ENCODE measurements at places on chromosomes 11 and 22.
A peak's percentile ranks its signal among the peaks of the same experiment; 100 is the strongest.

GRCh38 chr11:18384157-18384641, 10.2 kb upstream of the LDHA start:
- DNase-seq, result no peak

- DNase-seq, result no peak
These were observed 197.5 kb downstream of the C11orf87 start for GRCh38 chr11:109619498-109619897.

DNA sequence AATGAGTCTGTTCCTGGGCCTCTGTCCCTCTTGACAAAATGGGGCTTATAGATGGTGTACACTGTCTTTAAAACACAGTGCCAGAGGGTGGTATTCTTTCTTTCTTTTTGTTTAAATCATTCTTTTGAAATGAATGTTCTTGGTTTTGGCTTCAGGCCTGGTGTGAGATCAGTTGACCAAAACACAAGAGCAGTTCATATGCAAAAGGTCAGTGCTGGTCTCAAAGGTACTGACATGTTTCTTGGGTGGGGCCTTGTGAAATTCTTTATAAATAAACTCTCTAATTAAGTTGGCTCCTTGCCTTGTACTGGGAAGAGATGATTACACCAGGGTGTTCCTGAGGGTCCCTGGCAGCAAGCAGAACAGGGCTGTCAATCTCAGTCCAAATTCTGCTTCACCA, 110.0 kb downstream of the FBXO7 start:
- DNase-seq, result no peak

DNA sequence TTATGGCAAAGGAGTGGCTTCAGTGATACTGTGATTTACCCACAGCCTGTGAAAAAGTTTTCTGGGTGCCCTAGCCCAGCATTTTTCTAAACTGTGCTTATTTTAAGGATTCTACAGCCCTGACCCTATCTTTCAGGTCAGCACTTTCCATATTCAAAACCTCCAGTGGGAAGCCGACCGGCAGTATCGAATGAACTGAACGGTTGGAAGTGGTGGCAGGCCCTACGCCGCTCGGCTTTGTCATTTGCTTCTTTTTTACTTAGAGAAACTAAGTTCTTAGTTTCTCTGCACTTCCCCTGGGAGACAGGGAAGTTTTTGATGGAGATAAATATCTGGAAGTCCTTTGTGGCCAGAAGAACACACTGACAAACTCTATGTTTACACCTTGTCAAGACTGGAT, 994 bp downstream of the GLB1L2 start:
- no peak for DNase-seq

GRCh38 chr22:20581503-20582170, 74.2 kb downstream of the MED15 start:
- DNase-seq, result no peak

GRCh38 chr22:43587574-43587973, 175.8 kb downstream of the MPPED1 start:
- DNase-seq, result no peak

GRCh38 chr11:17594686-17595192, 47.7 kb downstream of the OTOG start:
- no peak for DNase-seq

DNA sequence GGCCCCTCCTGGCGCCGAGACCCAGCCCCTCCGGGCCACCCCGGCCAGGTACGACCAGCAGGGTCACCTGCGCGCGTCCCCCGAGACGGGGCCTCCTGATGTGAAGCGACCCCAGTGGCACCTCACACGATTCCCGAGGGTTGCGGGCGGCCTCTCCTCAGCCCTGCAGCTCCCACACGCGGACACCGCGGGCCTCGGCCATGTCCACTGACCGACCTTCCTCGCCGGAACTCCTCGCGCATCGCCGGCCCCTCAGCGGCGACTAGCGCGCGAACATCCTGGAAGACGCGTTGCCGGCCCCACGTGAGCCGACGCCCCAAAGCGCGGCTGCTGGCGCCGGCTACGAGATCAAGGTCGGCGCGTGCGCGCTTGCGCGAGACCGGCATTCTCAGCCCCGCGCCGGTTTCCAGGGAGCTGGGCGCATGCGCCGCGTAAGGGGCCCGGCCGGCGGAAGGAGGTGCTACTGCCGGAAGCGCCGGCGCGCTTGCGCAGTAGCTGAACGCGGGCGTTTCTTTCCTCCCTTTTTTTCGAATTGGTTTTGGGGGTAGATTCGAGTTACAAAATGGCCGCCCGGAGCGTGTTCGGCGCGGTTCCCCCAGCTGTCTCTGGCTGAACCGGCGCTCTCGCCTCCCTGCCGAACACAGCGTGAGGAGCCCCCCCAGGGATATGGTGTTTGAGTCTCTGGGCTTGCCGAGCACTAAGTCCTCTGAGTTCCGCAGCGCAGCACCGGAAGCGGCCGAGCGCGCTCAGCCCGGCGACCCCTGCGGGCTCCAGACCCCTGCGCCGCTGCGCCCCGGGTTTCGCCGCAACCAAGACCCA, at the start of gene NUP50:
TSS of gene NUP50 (plus strand) at position 475 of the 819 bp plus-strand sequence. CDS start 4,253 bp downstream, outside the sequence.
- peak; percentile 89 for DNase-seq

GRCh38 chr11:69918938-69919650, 99.9 kb upstream of the FGF3 start:
- no peak for DNase-seq

DNA sequence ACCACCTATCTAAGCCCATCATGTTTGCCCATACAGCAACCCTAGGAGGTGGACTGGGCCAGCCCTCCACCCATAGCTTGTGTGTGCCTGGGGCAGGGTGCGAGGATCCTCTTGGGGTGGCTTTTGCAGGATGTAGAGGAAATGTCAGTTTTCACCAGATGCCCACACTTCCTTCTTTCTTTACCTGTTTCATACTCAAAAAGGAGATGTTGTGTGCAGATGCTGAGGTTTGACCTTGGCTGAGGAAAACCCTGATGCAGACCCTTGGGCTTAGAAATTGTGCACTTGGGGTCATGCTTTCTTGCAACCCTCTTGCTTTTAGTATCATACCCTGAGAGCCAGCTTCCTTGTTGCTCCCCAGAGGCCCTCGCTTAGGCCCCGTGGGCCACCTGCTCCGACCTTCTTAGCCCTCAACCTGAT, 2.2 kb downstream of the HTR3A start:
- no peak for DNase-seq

- no peak for DNase-seq
These were observed 102.0 kb downstream of the INSC start for GRCh38 chr11:15216678-15217077.

GRCh38 chr11:118646393-118646792, 33.1 kb downstream of the TREH start:
- no peak for DNase-seq
